ENCODE measurements at places on chromosomes 7 and 10.

DNA sequence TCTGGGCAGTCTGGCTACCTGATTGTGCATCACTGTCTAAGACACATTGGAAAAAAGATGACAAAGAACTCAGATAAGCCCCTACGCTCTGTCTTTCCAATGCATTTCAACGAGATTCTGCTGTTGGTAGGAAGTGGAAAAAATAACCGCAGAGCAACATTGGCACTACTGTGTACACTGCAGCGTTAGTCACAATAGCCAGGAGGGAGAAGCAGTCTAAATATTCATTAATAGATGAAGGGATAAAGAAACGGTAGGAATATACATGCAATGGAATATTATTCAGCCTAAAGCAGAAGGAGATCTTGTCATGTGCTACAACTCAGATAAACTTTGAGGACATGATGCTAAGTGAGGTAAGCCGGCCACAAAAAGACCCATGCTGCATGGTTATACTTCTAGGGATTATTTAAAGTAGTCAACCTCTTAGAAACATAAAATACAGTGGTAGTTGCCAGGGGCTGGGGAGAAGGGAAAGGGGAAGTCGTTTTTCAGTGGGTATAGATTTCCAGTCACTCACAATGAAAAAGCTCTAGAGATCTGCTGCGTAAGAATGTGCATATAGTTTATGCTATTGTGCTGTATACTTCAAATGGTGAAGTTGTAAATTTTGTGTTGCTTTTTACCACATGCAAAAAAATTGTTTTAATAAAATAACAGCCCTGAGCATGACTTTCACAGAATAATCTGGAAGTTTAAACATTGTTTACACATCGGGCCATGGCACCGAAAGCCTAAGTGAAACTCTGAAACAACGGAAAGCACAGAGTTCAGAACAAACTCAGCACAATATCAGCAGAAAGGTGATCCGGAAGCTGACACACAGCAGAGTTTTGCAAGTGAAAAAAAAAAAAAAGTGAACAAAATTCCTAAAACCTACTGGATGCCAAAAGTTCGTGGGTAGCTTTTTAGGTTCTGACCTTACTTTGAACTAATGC is 40.1 kb downstream of the ELMO1 start:
- no peak for DNase-seq

DNA sequence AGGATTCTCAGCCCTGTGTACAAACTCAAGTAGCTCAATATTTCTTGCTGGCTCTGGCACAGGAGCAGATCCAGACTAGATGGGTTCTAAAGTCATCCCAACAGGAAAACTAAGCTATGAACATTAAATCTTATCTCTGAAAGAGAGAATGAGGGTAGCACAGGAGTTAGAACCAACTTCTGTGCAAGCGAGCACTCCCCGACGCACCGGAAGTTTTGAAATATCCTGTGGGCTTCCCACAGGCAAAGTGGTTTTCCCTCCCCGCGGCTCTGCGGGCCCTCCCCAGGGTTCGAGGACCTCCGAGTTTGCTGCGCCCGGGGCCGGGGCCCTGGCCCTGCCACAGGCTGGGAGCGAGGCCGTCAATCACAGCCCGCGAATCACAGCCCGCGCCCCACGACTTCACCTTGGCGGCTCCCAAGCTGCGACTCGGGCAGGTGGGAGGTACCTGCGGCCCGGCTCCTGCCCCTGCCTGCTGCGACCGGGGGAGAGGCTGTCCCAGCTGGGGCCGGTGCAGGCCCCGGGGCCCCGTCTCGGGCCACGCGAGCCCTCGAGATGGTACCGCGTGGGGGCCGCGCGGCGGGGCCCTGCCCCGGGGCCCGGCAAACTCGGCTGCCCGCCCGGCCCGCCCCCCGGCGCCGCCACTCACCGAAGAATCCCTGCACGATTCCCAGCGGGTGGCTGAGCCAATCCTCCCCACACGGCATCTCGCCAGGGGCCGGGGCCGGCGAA is 598 bp downstream of the MCMBP start:
- DNase-seq, result no peak

DNA sequence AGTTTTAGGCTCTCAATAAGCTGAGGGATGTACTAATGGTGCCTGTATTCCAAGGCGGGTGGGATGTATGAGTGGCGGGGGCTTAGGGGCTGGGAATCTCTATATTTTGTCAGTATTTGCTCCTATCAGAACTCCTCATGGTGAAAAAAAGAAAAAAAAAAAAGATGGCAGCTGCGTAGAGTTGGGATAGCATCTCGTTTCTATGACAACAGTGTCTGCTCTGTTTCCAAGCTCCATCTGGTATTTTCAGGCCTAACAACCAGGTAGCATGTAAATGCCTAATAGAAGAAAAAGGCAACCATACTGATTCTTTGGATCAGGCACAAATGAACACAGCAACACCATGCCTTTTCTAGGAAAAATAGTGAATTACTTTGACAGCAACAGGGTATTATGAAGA is 11.7 kb upstream of the CCDC172 start:
- DNase-seq, result no peak

- DNase-seq, result no peak
Observed at GRCh38 chr10:110797416-110797815, 74.3 kb upstream of the PDCD4 start.

Measured in cortex of kidney (tissue), 1 donor.